GM12891 (cell line): ENCODE measurements at places on chromosomes 3 and 15.

GRCh38 chr3:28958656-28959055, 322.2 kb upstream of the RBMS3 start:
- no peak for DNase-seq

GRCh38 chr3:122946185-122946584, 81.4 kb downstream of the SEMA5B start:
- no peak for DNase-seq

DNA sequence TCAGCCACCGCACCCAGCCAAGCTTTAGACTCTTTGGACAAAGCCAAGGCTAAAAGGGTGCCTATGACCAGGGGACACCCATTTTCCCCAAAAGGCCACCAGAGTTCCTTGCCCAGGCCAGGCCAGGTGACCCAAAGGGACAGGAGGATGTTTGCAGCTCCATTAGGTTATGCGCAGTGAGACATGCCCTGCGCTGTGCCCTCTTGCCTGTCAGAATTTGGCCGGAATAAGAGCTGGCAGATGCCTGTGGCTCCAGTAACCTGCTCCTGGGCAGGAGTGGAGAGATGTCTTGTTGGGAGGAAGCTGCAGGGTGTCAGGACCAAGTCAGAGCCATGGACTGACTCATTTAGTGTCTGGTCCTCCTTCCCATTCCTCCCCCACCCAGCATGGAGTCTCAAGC, 20.5 kb downstream of the DNASE1L3 start:
- DNase-seq, result no peak

DNA sequence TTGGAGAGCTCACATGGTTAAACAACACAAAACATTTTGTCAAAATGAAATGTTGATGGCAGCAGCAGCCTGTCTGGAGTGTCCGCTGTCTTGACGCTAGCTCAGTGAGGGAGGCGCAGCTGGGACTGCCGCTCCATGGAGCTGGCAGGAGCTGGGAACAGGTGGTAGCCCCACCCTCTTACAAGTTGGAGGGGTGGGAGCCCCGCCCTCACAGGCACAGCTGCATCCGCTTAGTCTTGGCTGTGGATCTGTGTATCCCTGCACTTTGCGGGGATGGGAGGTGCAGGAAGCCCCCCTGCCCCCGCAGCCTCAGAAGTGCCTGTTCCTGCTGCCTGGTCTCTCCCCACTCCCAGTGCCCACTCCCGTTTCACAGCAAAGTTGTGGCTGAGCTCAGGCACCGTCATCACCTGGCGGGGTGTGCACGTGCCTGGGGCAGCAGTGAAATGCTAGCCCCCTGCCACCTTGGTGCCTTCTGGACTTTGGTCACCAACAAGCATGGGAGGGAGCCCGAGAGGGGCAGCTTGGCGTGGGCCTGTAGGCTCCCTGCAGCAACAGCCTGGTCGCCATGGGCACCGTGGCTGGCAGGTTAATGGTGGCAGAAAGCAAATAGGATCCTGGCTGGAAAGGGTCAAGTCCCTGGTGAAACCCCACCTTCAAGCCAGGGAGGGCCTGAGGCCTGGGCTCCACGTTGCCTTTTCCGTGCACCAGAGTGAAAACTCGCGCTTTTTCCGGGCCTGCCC, 53.8 kb upstream of the CADM2 start:
- DNase-seq, result no peak

DNA sequence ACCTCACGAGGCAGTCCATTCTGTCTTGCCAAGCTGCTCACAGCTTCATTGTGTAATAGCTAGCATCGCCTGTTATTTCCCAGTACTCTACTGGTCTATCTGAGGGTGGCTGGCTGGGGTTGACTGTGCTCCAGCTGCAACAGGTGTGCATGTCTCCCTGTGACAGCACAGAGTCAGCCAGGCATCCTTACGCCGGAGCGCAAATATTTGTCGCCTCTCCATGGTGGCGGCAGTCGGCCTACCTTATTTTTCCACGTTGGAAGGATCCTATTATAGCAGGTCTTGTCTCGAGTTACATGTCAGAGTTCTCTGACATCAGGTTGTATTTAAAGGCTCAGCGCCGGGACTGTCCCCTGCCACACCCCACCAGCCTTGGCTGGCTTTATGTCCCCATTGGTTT, 307.1 kb downstream of the TLE3 start:
- no peak for DNase-seq

GRCh38 chr3:185982632-185983031, 44.8 kb upstream of the TRA2B start:
- no peak for DNase-seq

GRCh38 chr3:190357468-190357867, 30.5 kb upstream of the CLDN16 start:
- no peak for DNase-seq

GRCh38 chr3:87359826-87360225, 83.4 kb upstream of the POU1F1 start:
- DNase-seq, result no peak

DNA sequence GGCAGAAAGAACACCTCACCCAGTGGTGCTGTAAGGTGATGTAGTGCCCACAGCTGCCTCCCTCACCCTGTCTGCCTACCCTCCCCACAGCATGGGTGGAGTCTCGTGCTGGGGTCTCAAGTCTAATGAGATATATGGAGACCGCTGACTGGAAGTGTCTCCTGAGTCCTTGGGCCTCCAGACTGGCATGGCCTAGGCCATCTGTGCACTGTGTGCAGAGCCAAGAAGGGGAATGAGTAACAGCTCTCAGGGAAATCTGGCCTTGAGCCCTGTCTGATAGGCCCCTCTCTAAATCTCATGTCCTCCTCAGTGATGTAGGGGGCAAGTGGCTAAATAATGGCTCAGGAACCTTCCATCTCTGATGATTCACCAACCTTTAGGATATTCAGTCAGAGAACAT, 277.4 kb downstream of the PLCL2 start:
- no peak for DNase-seq

GRCh38 chr15:95162967-95163531, 931.7 kb downstream of the MCTP2 start:
- no peak for DNase-seq

GRCh38 chr3:43909149-43909548, 218.4 kb downstream of the ABHD5 start:
- DNase-seq, result no peak

GRCh38 chr3:78035131-78035641, 995.3 kb downstream of the ROBO2 start:
- no peak for DNase-seq

GRCh38 chr3:184031187-184031792, at the start of gene HTR3D:
Gene HTR3D (plus strand): TSS chr3:184031742. CDS start chr3:184031742, 0 bp downstream.
- no peak for DNase-seq

DNA sequence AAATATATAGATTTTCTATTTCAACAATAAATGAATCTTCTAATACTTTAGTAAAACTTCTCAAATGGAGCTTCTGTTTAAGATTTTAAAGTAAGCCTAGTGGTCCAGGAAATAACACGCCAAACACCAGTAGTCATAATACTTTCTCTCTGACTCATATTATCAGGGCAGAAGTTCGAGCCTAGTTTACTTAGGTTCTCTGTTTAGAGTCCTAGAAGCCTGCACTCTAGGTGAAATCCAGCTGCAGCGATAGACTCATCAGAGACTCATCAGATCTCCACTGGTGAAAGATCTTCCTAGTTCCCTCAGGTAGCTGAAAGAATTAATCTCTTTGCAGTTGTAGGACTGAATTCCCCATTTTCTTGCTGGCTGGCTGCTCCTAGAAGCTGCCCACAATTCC, 552.5 kb upstream of the ROBO2 start:
- DNase-seq, result no peak

DNA sequence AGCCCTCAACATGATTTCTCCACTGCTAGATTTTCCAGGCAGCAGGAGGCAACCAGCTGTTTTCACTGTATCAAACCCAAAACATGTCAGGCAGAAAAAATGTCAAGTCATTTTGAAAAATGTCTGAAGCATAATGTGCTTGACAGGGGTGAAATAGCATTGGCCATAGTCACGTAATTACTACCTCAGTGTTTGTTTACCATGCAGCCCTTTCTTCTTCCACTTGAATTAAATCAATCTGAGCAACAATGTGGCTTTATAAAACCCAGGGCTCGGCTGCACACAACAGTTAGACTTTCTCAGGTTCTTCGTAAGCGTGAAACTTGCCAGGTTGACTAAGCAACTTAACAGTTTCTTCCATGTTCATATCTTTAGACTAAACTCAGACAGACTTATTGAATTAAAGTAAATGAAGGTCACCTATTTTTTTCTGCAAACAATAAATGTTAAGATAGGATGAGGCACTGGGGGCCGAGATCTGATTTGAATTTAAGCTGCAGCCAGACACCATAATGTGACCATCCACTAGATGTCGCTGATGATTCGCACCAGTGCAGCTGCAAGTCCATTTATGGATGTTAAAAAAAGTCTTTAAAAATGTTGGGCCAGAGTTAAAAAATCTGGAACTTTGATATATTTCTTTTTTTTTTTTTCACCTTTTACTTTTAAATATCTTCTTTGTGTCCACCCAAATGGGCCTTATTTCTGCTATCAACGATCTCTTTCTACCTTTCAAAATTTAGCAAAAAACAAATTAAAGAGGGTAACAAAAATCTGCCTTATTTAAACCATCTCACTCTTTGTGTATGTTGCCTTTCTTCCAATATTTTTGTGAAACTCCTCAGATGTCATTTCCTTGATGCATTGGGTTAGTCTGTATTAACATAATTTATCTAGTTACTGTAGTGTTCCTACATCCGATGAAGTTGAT, 305.9 kb downstream of the CACNA2D3 start:
- peak; percentile 18 for DNase-seq

DNA sequence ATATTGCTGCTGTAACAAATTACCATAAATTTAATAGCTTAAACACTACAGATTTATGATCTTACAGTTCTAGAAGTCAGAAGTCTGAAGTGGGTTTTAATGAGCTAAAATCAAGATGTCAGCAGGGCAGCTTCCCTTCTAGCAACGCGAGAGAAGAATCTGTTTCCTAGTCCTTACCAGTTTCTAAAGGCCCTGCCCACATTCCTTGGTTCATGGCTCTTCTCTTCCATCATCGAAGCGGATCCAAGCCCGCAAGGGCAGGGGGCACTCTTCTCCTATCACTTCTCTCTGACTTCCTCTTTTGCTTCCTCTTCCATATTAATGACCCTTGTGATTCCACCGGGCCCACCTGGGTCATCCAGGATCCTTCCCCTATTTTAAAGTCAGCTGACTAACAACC, 16.1 kb downstream of the MINDY4B start:
- DNase-seq, result no peak

GRCh38 chr15:63915209-63915872, 81.6 kb upstream of the HERC1 start:
- no peak for DNase-seq

- no peak for DNase-seq
Measured at GRCh38 chr15:32042269-32042972, 12.1 kb downstream of the CHRNA7 start.
